ENCODE measurements at places on chromosomes 5 and 9.

DNA sequence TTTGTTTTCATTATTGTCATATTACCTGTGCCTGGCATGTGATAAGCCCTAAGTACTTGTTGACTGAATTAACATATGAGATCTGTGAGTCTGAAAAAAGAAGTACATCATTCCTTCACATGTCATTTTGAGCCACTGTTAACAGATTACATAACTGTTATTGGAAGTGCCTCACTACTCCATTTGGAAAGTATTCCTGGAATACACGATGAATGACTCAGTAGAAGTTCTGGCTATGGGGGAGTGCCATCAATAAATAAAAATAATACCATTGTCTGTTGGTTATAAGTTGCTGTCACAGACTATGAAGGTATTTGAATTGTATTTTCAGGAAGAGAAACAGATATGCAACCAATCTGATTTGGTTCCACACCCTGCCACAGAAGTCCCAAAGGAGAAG, 12.9 kb downstream of the NIPSNAP3B start:
- DNase-seq = peak; percentile 40

- no peak for DNase-seq
Observed at GRCh38 chr5:144864118-144864517, 693.4 kb downstream of the KCTD16 start.

GRCh38 chr5:36885149-36885548, 8.6 kb downstream of the NIPBL start:
- DNase-seq = no peak

DNA sequence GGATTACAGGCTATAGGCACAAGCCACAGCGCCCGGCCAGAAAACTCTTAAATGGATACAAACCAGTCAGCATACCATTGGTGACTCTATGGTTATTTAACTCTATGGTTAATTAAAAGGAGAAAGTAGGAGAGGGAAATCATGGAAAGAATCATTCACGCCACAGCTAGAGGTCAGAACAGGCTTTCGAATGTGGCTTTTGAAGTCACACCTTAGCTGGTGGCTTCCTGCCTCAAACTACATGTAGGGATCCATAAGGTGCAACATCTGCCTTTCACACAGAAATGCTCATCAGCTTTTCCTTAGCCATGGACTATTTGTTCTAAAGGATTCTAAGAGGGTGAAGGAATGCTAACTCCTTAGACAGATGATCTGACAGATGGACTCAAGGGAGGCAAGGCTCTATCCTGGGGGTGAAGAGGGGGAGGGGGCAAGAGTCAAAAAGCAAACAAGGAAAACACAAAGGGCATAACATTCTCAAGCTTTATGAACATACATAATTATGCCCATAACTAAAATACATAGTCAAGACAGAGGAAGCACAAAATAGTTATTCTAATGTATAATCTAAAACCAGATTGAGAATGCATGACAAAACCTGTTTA, 130.9 kb downstream of the EFNA5 start:
- DNase-seq = no peak

- no peak for DNase-seq
Observed at GRCh38 chr5:145218019-145218418, 617.1 kb downstream of the PRELID2 start.

- DNase-seq = peak; percentile 74
Observed at GRCh38 chr5:122999947-123000563, 36.5 kb downstream of the PPIC start.

- no peak for DNase-seq
Observed at GRCh38 chr5:179219661-179220620, 125.3 kb downstream of the ADAMTS2 start.

GRCh38 chr5:5192681-5193080, 52.6 kb downstream of the ADAMTS16 start:
- DNase-seq = no peak

DNA sequence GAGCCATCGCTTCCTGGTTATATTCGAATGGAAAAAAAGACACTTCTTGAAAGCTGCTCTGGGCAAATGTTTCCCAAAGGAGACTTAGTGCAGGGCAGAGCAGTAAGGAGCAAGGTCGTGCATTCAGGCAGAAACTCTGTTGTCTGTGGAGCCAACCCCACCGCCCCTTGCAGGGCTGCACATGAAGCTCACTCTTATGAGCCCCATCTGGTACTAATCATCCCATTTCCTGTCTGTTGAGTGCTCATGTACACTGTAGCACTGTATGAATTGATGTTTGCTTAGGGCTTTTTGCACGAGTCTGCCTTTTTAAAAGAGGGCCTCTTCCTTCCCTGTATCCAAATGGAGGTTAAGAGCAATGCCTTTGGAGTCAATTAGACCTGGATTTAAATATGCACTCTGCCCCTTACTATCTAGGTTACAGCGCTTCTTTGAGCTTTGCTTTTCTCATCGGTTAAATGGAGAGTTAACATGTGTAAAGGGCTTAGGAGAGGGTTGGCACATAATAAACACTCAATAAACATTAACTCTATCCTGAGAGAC, 25.4 kb downstream of the HMHB1 start:
- peak; percentile 66 for DNase-seq

DNA sequence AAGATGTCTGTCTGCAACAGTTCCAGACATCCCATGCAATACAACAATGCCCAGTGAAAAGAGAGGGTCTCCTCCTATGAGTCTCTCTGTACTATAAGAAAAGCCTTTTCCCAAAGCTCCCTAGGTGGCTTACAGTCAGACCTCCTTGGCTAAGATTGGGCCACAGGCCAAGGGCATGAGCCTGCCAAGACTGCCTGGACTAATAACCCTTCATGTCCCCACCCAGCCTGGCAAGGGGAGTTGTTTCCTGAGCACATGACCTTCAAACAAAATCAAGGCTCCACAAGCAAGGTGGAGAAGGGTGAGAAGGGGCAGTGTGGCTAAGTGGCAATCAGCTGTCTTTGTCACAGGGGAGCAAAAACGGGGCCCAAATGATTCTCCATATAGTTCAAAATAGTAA, 75.6 kb upstream of the ZSWIM6 start:
- DNase-seq = no peak

DNA sequence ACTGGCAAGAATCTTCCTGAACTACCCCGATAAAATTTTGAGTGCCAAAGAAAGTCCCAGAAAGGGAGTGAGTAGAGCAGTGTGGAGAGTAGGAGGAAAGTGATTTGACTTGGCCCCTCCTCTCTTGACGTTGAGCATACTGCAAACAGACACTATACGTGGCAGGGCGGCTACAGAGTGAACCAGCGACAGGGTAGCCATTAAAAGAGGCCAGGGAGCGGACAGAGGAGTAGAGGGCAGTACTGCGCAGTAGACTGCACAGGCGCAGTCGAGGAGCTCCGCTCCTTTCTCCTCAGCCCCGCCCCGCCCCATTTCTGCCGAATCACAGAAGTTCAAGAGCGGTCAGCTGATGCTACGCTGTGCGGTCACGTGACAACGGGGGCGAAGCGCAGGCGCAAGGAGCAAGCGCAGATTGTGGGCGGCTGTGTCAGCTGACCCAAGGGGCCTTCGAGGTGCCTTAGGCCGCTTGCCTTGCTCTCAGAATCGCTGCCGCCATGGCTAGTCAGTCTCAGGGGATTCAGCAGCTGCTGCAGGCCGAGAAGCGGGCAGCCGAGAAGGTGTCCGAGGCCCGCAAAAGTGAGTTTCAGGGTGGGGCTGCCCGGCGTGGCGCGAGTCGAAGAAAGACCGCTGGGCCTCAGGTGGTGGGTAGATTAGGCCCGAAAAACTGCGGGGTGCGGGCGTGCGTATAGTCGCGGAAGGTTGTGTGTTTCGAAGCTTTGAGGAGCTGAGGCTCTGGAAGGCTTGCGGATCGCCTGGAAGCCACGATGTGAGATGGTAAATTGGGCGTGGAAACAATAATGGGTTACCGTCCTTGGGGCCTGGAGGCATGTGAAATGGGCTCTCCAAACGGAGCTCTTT, at the start of gene ATP6V1G1:
TSS of gene ATP6V1G1 (plus strand) at position 425 of the 858 bp plus-strand sequence. CDS start at position 495, 70 bp downstream.
- peak; percentile 99 for DNase-seq

GRCh38 chr5:179169836-179170235, 109.7 kb downstream of the ZNF354C start:
- DNase-seq = no peak

GRCh38 chr9:8760000-8760767, 960.6 kb upstream of the DMAC1 start:
- DNase-seq = no peak

DNA sequence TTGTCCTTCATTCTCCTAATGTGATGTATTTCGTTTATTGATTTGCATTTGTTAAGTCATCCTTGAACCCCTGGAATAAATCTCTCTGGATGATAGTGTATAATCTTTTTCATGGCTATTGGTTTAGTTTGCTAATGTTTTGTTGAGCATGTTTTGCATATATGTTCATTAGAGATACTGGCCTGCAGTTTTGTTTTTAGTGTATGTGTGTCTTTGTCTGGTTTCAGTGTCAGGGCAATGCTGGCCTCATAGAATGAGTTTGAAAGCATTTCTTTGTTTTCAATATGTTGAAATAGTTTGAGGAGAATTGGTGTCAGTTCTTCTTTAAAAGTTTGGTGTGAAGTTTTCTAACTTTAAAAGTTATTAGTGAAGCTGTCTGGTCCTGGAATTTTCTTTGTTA, 149.6 kb upstream of the ATP10B start:
- no peak for DNase-seq

DNA sequence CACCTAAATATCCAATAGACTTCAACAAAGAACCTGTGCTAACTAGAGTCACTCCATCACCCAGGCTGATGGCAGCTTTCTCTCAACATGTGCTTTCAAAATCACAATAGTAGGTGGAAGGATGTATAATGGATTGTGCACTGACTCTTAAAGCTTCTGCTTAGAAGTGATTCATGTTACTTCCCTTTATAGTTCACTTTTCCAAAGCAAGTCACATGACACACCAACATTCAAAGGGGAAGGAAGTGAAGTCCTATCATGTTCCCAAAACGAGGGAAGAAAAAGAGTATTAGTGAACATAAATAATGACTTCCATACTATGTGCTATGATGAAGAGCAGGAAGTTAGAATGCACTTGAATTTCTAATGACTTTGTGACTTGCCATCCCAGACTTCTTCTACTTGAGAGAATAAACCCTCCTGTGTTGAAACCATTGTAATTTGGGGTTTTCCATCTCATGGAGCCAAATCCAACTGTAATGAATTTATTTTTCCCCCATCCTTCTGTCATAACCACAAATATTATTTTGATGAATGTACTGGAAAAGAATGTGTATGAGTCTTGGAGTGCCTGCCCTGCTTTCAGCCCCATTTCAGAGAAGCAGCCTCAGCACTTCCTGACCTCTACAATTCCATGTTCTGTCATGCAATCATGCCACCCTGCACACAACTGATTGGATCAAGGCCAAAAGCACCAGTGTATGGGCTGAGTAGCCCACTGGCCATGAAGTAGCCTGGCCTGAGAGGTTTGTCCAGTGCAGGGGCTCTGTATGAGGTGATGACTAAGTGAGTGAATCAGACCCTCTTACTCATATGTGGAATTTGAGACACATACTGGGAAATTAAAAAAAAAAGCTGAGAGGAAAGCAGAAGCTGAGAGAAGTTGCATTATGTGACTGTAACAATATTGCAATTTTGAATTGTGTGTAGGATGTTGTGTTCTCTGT, 525.9 kb upstream of the CLINT1 start:
- DNase-seq = peak; percentile 80

DNA sequence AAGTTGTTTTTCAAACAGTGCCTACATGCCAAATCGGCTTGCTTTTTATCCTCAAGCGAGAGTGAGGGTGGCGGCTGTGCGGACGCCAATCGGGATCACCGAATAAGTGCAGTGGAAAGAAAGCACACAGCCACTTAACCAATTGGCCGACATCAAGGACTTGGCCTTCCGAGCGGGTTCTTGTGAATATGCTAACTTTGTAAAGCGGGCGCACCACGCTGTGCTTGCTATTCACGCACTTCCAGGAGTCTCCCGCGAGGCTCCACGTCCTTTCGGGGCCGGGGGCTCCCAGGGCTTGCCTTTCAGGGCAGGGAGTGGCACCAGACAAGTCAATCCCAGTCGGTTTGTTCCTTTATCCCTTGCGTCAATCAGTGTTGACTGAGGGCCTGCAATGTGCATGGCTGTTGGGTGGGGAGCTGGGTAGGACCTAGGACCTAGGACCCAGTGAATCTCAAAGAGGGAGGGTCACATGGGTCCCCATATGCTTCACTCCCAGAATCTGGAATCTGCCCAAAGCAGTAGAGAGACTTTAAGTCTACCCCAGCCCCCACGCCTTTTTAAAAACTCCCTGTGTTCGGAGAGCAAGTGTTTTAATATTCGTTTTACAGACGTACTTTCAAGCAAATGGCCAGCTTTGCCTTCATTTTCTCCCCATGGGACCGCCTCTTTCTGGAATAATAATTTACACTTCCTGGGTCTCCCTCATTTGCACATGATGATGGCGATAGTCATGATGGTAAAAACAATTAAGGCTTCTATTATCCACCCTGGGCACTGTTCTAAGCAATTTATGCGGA, 2.0 kb upstream of the GCNT4 start:
- DNase-seq = peak; percentile 53

DNA sequence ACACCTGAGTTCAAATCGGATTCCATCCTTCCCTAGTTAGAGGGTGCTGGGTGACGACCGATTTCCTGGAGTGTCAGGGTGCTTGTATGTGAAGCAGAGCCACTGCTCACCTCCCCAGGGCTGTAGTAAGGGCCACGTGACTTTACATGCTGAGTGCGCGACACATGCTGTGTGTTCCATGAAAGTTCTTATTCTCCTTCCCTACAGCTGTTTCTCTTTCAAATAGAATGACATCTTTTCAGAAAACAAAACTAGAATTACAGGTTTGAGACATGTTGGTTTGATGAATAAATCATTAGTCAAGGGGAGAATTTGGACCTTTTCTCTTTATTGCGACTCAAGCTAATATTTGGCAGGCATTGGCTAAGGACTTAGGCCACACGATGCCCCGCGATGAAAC, 113.1 kb downstream of the JMY start:
- DNase-seq = no peak

GRCh38 chr5:127011961-127012644, 18.3 kb downstream of the MARCHF3 start:
- no peak for DNase-seq

DNA sequence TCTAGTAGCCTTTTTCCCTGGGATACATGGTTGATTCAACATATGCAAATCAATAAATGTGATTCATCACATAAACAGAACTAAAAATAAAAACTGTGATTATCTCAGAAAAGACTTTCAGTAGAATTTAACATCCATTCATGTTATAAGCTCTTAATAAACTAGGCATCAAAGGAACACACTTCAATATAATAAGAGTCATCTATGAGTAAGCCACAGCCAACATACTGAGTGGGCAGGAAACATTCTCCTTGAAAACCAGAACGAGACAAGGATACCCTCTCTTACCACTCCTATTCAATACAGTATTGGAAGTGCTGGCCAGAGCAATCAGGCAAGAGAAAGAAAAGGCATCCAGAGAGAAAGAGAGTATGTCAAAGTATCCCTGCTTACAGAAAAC, 239.9 kb downstream of the ATPSCKMT start:
- no peak for DNase-seq

DNA sequence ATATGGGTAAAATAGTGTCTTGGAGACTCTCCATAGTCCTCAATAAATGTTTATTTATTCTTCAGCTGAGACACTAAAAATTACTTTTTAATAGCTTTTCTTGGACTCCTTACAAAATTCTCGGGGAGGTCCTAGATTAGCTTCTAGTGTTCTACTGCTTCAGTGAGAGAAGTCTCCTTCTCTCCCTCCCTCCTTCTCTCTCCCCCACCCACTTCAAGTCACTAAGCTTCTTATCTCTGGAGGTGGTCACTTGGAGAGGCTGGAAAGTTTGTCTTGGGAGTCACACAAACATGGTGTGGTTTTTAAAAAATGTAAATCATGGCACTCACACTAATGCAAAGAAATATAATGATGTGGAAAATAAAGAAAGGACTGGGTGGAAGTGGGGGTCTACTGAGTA, 64.1 kb downstream of the SEMA6A start:
- DNase-seq = no peak

Data from AG20443 (cell line).